ENCODE measurements at places on chromosomes 16 and 17.
A peak's percentile ranks its signal among the peaks of the same experiment; 100 is the strongest.

- DNase-seq, result no peak
Observed at GRCh38 chr16:79269211-79269863, 331.2 kb downstream of the MAF start.

GRCh38 chr16:7644176-7644575 lies 311.5 kb downstream of the RBFOX1 start:
- no peak for DNase-seq

- DNase-seq, result no peak
Observed at GRCh38 chr17:80981929-80982425, 9.7 kb upstream of the CHMP6 start.

GRCh38 chr16:31704138-31704537 lies 169.5 kb upstream of the ZNF267 start:
- DNase-seq, result no peak

- DNase-seq, result peak; percentile 76
Observed at GRCh38 chr17:31095236-31096105, 694 bp downstream of the NF1 start.

All from M059J (cell line).